ENCODE measurements at places on chromosomes 13 and 19.
A peak's percentile ranks its signal among the peaks of the same experiment; 100 is the strongest.

GRCh38 chr19:33914599-33914998, 117.9 kb downstream of the KCTD15 start:
- no peak for DNase-seq

GRCh38 chr13:94087100-94087499, 392.4 kb downstream of the DCT start:
- DNase-seq = no peak

DNA sequence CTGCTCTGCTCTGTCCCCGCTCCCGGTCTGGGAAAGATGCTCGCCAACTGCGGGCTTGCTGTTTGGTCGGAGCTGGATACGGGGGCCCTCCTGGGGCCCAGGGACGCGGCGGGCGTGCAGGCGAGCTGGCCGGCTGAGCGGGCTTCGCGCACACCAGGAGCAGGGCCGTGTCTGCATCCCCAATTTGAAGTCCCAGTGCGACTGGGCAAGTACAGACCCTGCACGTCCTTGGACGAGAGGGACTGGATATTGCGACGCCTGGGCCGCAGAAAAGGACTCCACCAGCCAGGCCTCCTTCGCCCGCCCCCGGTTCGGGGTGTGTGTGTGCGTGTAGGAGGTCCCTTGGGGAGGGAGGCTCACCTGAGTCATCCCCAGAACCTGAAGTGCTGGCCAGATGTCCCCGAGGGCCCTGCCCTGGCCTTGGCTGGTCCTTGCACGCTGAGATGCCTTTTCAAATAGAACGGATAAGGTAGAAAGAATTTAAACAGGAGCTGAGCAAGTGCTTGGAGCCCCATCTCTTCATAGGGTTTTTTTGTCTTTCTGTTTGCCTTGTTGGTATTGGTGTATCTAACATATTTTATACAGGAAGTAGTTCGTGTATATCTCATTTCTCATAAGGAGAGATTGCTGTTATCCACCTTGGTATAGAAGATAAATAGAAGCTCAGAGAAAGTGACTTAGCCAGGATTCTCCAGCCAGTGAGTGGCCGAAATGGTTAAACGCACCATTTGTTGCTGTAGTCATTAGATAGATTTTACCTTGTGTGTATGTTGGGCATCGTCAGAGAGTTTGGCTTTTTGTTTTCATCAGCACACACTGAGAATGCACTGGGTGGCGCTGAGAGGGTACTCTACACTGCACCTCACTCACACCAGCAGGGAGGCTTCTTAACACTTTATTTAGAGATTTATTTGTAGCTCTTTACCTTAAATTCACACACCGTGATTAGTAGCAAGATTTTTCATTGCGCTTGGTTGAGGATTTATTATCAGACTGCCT, 1.1 kb downstream of the NAXD start:
- DNase-seq = peak; percentile 40

- DNase-seq = no peak
Observed at GRCh38 chr19:4447327-4448146, 10.1 kb downstream of the UBXN6 start.

DNA sequence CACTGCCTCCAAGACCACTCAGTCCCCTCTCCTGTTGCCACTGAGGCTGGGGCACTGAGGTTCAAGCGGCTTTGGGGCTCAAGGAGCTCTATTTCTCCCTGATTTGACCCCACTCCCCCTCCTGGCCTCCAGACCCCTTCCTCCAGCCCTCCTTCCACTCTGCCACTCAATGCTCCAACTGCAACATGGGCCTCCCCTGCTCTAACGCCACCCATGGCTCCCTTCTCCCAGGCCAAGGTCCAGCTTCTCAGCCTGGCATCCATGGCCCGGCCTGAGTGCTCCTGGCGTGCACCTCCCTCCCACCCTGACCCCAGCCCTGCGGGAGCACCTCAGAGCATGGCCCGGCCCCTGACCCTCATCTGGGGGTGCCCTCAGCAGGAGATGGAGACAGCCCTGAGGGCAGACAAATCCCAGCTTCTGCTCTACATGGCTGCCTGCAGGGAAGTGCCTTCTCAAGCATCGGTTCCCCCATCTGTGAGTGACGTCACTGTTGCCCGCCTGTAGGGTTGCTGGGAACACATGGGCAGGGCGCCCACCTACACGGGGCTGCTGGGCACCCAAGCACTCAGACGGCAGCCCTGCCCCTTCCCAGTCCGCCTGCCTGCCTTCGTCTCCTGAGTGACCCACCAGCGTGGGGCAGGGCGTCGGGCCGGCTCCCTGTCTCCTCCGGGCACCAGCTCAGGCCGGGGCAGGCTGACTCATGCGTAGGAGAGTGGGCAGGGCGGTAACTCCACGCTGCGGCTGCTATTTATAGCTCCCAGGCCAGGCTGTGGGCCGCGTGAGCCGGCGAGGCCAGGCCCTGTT, 1.6 kb upstream of the DIRAS1 start:
- DNase-seq = peak; percentile 88

DNA sequence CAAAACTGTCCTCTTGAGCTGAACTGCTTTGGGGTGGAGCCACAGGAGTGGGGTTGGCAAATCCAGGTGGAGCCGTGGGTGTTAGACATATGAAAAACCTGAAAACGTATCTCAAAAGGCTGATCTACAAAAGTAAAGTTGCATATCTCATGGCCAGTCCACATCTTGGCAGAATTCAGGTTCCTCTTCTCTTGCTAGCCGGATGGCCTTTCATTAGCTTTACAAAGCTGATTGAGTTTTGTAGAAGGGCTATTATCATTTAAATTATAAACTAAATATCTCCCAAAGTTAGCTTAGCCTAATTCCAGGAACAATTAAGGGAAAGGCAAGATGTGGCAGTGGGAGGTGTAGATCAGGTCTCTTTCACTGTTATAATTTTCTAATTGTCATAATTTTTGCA, 1427.7 kb downstream of the EFNB2 start:
- no peak for DNase-seq

DNA sequence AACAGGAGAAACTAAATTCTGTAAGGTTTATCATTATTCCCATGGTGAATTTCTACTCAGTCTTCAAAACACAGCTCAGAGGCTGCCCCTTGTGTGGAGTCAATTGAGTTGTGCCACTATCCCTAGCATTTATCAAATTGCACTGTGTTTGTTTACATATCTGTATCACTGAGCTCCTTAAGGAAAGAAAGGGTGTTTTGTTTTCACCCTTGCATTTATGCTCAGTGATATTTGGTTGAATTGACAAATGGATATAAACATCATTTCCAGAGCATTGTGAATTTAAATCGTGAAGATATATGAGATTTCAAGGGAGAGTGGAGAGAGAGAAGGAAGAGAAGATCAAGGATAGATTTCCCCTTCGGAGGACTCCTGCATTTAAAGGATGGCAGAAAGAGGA, 55.1 kb upstream of the TNFRSF19 start:
- DNase-seq = no peak

DNA sequence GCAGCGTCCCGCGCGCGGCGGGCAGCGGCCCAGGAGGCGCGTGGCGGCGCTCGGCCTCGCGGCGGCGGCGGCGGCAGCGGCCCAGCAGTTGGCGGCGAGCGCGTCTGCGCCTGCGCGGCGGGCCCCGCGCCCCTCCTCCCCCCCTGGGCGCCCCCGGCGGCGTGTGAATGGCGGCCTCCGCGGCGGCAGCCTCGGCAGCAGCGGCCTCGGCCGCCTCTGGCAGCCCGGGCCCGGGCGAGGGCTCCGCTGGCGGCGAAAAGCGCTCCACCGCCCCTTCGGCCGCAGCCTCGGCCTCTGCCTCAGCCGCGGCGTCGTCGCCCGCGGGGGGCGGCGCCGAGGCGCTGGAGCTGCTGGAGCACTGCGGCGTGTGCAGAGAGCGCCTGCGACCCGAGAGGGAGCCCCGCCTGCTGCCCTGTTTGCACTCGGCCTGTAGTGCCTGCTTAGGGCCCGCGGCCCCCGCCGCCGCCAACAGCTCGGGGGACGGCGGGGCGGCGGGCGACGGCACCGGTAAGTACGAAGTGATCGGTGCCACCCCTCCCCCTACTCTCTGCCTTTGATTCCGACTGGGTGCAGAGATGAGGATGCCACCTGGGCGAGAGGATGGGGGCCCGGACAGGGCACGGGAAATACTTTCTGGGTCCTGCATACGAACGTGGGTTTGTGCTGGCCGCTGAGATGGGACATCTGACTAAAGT, 874 bp downstream of the TRIM28 start:
- DNase-seq = peak; percentile 69

DNA sequence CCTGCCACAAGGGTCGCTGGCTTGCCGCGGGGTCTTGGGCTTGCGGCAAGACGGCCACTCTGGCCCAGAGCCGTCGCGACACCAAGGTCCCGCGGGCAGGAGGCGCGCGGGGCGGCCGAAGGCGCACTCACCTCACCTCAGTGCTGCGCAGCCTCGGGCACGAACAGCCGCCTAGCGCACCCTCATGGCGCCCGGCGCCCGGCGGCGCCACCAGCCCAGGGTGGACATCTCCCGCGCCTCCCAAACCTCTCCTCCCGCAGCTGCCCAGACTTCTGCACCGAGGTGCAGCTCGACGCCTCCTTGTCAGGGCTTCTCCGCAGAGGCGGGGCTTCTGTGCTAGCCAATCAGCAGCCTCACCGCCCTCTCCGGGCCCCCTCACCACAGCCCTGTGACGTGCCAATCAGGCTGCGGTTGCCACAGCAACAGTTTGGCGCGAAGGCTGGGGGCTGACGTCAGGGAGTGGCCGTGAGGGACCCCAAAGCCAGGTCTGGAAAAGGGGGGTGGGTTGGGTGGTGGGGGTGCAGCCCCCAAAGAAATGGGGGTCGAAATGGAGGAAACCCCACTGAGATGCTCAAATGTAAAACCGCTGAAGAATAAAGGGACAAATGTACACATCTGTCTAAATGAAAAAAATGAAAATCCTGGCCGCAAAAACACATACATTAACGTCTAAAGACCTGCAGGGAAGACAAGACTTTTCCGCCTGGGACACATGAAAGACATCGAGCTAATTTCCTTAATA, at the start of the genes PEG3 and ZIM2:
Gene PEG3, minus strand, starts transcription at position 276 of the 742 bp plus-strand sequence. CDS start 16,071 bp downstream, outside the sequence.
Gene ZIM2, minus strand, starts transcription at position 276 of the 742 bp plus-strand sequence. CDS start 16,449 bp downstream, outside the sequence.
- no peak for DNase-seq

DNA sequence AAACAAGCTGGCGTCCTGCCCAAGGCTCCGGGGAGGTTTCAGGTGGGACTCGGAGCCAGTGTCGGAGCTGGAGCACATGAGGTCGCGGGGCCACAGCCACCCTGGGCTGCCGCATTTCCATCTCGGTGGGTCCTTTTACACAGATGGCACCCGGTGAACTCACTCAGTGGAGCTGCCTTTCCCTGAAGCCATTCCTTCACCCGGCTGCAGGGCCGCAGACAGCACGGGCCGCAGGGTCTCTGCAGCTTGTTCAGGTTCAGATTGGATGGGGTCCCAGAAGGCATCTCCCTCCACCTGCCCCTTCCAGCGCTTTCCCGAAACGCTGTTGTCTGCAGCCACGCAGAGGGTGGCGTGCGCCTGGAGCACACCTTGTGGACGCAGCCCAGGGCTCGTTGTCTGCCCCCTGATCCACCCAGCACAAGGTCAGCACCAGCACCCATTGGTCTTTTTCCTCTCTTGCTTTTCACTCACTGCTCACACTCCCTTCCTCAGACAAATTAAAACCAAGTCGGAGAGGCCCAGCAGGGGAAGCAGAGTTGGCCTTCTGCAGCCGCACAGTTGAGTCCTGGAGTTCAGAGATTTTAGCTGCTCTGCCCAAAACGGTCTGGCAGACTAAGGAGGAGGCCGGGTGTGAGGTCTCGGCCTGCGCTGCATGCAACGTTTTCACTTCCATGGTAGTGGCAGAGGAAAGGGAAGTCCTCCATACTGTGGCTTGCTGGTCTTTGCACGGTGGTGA, 18.1 kb downstream of the MCF2L start:
- no peak for DNase-seq

GRCh38 chr19:45972081-45972946, 1.4 kb downstream of the NOVA2 start:
- DNase-seq = no peak

DNA sequence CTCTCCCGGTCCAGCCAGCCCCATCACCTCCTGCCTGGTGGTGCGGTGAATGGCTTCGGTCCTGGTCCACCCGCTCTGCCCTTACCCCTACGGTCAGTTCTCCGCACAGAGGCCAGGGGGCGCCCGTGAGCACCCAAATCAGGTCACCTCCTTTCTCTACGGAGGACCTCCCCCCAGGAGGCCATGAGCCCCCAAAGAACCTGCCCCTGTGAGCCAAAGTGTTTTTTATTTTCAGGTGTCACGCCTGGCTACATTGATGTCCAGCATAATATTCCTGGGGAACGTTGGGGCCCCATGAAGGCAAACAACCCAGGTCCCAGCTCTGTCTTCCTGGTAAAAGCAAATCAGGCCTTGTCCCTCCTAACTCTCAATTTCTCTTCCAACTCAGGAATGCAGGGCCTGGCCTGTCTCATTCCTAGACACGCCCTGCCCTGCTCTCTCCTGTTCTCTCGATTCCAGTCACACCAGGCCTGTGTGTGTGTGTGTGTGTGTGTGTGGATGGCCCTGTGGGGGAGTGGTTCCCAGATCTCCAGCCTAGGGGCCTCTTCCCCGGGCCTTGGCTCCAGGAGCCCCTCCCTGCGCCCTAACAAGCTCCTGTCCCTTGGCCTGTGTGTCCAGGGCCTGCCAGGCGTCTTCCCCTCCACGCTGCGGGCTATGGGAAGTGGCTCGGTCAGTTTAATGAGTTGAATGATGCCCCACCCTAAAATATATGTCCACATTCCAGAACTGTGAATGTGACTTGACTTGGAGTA, 9.7 kb upstream of the GIPC1 start:
- peak; percentile 98 for DNase-seq

DNA sequence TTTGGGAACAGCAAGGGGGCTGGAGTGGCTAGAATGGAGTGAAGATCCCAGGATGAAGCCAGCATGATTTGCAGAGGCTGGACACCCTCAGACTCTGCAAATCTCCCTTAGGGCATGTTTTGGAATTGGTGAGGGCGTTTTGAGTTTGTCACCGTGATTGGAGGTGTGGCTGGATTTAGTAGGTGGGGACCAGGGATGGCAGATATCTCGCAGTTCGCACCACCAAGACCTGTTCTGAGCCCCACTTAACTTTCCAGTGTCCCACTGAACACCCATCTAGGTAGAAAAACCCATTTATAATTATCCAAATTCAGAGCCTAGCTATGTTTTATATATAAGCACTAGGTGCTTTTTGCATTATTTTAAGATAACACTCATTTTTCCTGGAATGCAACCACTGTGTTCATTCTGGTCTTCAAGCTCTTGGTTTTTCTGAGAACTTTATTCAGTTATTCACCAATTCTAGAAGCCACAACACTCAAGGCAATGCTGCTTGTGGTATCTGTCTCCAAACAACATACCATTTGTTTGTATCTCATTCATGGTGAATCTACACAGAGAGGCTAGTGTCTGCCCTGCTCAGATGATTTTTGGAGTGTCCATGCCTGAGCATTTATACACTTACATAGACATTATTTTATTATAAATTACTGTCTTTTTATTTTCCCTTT, 3.0 kb upstream of the NANOS2 start:
- no peak for DNase-seq

- no peak for DNase-seq
Observed at GRCh38 chr13:33224191-33224590, 61.4 kb downstream of the STARD13 start.

Data from EH (cell line).